Hypothalamus (tissue), 51 donors: ENCODE measurements at places on chromosomes 12 and 14.

DNA sequence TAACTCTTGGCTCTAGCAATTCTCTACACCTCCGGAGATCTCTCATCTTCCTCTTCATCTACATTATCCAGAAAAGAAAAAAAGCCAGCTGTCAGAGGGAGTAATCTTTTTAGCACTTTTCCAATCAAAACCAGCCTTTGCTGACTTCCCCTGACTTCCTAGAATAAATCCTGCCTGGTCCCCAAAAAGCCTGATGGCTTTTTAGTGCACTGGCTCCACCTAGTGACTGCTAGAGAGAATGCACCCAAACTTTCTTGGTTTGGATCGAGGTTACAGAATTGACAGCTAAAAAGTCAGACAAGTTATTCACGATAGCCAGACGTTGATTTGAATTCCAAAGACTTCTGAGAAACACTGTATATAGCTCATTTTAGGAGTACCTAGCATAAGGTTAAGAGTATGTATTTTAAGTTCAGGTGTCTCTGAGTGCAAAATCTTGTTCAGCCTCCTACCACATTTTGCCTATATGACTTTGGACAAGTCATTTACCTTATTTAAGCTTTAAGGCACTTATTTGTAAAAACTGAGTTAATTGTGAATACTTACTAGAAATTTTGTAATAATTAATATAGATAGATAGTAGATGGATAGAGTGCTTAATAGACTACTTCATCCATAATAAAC is 185.7 kb upstream of the GRIN2B start:
- peak; percentile 26 for DNase-seq

GRCh38 chr12:69278814-69279782 is 39.7 kb downstream of the CPSF6 start:
- DNase-seq, result no peak

DNA sequence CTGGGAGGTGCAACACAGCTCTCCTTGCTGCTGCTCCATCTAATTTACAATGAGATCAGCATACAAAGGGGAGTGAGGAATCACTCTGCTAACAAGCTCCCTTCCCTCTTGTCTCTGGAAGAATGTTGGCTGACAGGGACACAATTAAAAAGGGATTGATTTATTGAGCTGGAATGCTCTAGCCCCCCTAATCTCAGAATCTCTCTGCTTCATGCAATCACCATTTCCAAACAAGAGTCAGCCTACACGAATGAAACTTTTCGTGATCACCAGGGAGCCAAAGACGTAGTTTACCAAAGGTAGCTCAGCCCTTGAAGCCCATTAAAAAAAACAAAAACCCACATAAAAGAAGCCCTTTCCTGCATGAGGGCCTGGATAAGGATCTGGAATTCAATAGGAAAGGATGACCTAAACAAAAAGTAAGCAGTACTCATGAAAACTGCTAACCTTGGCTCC is 223.8 kb downstream of the C12orf75 start:
- DNase-seq, result no peak

- DNase-seq, result no peak
These were observed 6.1 kb upstream of the SNAPC1 start for GRCh38 chr14:61756135-61756534.

- DNase-seq, result no peak
These were observed 88.4 kb downstream of the GRIP1 start for GRCh38 chr12:66590275-66590985.

DNA sequence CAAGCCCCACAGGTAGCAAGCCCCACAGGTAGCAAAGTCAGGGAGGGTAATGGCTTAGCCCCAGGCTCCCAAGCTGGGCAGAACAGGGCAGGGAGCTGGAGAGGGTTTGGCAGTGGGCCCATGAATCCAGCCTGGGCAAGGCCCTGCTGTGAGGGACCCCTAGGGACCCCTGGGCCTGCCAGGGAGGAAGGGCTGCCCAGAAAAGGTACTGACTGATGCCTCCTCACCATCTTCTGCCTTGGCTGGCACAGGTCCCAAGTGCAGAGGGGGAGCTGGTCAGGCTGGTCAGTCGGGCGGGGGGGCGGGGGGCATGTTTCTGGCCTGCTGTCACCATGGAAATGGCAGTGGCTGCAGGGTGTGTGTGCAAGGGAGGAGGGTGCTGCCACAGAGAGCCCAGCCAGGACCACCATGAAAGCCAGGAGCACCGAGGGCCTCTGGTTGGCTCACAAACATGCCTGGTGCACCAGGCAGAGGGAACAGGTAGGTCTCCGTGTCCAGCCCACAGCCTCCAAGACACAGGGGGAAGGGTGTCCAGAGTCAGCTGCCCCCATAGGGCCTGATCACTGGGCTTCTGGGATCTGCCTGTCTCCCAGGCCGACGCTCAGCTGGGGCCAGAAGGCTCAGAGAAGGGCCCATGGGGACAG is 1.5 kb upstream of the CRIP2 start:
- DNase-seq, result peak; percentile 27

- DNase-seq, result no peak
These were observed 78.3 kb upstream of the BDKRB2 start for GRCh38 chr14:96126339-96126782.

DNA sequence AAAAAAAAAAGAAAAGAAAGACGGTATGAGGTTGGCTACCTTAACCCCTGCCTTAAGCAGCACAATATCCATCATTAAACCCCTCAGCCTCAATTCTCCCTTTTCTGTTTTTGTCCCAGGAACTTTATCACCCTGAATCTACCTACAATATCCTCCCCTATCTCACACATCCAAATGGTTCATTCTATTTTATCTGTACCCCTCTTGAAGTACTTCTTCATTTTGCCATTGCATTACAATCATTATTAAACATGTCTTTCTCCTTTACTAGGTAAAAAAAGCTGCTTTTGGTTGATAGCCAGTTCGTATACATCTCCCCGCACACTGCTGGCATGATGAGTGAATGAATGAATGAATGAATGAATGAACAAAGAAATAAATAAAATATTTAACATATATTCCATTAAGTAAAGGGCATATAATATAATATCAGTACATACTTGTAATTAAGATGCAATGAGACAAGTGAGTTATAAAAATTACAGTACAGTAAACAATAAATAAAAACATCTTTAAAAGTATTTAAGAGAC is 364 bp upstream of the GPR65 start:
- no peak for DNase-seq

DNA sequence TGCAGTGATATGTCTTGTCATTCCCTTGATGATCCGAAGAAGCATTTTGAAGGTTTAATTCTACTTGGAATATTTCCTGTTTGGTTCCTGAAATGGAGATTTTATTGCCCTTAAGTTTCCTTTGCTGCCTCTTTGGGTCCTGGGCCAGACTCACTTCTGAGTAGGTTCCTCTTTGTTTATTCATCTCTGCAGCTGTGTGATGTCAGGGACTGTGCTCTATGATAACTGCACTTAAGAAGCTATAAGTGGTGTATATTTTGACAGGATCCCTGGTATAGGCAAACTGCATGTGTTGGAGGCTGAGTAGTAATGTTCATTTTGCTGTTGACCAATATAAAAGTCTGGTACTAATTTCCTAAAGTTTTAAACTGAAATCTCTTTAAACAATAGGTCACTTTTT is at the start of gene KLRC4:
Gene KLRC4, minus strand, starts transcription at position 366 of the 400 bp plus-strand sequence. Its CDS starts 182 bp downstream, at position 184.
- DNase-seq, result no peak

DNA sequence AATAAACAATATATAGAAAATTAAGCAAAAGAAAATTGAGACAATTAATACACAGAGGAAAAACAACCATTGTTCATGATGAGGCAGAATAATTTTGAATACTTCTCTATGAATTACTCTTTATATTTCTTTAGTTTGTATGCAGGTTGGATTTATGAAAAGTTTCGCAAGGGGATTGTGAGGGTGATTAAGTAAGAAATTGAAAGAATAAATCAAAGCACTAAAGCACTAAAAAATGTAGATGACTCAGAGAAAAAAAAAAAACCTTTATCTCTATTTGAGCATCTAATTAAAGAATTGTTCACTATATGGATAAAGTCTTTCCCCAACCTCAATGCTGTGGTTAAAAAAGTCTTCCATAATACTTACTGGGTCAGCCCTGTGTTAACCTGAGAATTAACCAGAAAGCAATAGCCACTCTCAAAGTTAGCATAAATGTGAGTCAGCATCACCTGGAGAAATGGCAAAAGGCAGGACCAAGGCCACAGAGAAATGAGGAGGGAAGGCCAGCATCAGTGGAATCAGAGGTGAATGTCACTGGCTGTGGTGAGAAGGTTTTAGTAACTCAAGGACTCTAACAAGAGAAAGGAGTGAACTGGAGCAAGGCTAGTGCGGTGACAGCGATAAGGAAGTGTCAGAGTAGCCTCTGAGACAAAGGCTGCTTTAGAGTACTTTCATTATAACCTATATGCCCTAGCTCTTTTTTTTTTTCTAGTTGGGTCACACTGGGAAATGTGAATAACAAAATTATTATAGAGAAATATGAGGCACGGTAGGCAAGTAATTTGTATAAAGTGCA is 310.4 kb downstream of the KCNC2 start:
- no peak for DNase-seq

DNA sequence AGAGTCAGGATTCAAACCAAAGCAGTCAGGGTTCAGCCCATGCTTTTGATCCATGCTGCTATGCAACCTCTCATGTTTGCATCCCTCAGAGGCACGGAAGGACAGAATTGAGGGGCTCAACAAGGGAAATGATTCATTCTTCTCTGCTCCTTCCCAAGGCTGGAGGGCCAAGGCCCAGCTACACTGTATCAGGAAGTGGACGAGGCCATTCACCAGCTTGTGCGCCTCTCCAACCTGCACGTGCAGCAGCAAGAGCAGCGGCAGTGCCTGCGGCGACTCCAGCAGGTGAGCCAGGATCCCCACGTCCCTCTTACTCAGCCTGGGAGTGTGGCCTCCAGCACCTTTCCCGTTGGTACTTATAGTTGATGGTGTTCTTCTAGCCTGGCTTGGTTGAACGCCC is 8.6 kb downstream of the ARHGEF40 start:
- DNase-seq, result no peak

DNA sequence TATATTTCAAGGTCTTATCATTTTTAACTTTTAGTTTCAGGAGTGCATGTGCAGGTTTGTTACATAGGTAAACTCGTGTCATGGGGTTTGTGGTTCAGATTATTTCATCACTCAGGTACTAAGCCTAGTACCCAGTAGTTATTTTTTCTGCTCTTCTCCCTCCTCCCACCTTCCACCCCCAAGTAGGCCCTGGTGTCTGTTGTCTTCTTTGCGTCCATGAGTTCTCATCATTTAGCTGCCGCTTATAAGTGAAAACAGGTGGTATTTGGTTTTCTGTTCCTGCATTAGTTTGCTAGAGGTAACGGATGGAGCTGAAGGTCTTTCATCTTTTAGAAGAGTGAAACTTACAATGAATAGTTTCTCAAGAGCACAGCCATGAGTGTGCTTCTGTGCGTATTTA is 24.4 kb downstream of the PIWIL1 start:
- no peak for DNase-seq

- DNase-seq, result no peak
These were observed 59.0 kb upstream of the SCN8A start for GRCh38 chr12:51531978-51532497.

GRCh38 chr14:53517270-53517960 is 364.3 kb upstream of the DDHD1 start:
- no peak for DNase-seq

- peak; percentile 9 for DNase-seq
These were observed 78.6 kb downstream of the CCDC60 start for GRCh38 chr12:119412811-119413794.

- DNase-seq, result no peak
These were observed 15.9 kb downstream of the MAP3K12 start for GRCh38 chr12:53483225-53483978.

DNA sequence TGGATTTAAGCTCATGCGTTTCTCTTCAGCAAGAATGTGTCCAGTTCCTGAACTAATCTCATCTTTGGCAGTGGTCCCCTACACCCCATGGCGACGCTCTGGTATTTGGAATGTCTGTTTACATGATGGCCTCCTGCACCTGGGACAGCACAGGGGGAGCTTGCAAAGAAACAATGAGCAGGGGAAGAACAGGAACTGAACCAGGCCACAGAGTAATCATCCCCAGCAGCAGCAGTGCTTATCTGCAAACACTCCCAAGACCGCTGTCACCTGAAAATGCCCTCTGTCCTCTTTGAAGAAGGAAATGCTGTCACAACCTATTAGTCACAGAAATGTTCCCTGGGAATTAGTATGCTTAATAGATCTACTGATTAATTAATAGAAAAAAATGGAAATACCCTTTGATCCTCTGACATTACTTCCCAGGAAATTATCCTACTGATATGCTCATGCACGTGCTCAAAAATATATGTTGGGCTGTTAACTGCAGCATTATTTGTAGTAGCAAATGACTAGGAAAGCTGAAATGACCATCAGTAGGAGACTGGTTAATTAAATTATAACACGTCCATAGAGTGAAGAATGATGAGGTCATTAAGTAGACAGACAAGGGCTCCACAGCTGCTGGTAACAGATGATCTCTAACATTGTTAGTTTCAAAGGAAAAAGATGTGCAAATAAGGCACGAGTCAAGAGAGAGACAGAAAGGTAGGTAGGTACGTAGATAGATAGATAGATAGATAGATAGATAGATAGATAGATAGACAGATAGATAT is 279.3 kb upstream of the FLRT2 start:
- no peak for DNase-seq

DNA sequence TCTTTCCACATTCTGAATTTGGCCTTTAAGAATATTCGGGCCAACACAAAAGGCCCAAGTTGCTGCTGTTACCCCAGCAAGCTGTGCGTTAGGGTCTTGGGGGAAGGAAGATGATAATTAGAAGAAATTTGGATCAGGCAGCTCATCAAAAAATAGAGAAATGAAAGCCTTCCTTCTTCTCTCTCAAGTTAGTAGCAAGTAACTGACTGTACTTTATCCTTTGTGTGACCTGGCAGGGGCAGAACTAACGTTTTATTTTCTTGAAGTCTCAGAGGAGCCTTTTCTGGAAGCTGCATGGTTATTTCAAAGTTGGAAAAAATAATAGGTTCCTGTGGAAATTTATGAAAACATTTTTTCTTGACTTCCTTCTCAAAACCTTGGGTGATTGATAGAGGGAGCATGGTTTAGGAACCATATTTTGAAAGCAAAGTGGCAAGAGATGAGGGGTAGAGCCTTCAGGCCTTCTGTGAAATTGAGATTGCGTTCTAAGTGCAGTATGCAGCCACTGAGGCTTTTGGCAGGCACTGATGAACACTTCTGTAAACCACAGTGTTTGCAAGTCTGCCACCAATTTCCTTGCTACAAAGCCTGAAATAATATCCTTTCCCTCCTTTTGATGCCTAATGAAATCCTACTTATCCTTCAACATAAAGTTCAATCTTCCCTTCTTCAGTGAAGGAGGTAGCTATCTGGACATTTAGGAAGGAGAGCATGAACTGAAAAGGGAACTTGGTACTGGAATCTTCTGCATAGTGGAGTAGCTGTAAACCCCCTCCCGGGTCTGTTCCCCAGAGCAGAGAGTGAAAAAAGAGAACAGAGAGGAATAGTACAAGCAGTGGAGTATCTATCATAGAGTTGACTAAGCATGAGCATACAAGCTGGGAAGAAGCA is 123.2 kb downstream of the FGD4 start:
- no peak for DNase-seq
